ENCODE measurements at places on chromosomes 11 and 22.

DNA sequence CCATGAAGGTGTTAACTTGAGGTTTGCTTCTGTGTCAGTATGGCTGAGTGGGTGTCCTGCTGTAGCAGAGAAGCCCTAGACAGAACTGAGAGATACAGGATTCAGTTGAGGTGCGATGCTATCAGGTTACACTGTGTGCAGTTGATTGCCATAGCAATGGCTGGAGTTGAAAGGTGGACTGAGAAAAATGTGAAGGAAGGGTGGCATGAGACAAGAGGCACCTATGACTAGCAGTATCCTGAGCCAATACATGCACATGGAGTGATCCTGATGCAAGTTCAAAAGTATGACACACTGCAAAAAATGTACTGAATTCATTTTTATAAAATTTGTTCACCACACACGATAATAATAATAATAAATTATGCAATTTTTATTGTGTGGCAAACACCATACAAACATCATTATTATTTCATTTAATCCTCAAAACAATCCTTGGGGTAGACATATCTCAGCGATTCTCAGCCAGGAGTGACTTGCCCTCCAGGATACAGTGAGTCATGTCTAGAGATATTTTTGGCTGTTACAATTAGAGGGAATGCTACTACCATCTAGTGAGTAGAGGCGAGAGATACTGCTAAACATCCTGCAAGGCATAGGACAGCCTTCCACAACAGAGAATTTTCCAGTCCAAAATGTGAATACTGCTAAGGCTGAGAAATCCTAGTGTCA, 3.9 kb upstream of the PIWIL4 start:
- DNase-seq, result no peak

GRCh38 chr22:47188261-47189055, 426.0 kb downstream of the TBC1D22A start:
- DNase-seq, result no peak

- DNase-seq, result no peak
These were observed 21.7 kb upstream of the TNRC6B start for GRCh38 chr22:40156001-40156516.

- no peak for DNase-seq
These were observed 20.0 kb downstream of the PATE3 start for GRCh38 chr11:125807909-125808308.

GRCh38 chr11:26127336-26127735, 204.6 kb upstream of the ANO3 start:
- DNase-seq, result no peak

DNA sequence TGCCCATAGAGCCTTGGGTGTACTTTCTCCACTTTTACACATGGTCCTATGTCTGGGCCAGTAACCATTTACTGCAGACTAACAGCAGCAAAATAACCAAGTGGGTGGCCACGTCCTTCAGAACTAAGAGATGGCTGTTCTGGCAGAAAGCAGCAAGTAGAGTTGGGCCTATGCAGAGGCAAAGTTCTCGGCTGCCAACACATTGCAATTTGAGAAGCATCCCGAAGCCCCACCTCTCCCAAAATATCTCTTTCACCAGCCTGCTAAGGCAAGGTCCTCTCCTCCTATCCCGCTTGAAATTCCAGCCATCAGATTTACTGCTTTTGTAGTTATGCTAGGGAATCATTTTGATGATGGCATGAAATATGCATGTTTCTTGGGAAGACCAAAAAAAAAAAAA, 118.5 kb upstream of the APOA1 start:
- DNase-seq, result no peak

DNA sequence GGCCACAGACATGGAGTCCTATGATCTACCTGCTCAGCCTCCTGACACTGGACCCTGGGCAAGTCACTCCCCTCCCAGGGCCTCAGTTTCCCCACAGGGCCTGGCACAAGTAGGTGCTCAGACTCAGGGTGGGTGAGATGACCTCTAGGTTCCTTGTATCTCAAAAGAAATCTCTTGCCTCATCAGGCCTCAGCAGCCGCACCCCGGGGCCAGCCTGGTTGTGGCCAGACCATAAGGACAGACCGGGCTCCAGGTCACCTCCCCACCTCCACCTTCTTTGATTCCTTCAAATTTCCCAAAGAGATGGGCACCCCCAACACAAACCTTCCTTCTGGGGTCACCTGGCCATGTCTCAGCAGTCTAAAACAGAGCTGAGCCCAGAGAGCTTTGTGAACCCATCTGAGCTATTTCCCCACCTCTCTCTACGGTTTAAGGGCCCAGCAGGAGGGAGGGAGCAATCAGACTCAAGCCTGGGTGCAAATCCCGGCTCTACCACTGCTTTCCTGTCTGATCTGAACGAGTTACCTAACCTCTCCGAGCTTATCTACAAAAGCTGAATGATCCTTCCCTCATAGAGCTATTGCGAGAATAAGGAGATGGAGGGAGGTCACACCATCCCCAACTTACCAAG, 2.5 kb upstream of the APOL4 start:
- no peak for DNase-seq

DNA sequence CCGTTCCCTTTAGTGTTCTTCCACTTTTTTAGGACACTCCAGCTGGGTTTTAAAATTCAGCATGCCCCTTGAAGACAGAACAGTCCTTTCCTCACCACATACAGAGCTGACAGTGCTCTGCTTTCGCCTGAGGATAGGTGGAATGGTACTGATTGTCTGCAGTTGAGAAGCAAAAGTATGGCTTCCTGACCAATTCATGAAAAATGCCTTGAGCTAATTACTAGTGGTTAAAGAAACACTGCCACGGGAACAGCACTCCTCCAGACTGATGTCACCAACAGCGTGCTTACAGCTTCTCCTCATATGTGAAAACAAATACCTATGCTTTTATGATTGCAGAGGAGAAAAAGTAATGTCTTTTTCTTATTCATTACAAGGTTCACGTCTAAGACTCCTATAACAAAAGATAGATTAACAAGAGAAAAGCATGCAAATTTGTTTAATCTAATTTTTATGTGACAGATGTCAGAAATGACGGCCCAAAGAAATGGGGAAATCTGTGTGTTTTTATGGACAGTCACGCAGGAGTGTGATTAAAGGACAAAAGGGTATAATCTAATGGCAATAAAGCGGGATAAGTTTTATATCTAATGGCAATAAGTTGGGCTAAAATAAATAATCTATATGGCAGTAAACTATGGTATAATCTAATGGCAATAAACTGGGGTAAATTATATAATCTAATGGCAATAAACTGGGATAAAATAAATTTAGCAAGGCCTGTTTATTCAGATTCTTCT, 123.4 kb upstream of the ARHGAP42 start:
- DNase-seq, result no peak

- no peak for DNase-seq
These were observed 728.0 kb downstream of the DLG2 start for GRCh38 chr11:84899134-84899533.

DNA sequence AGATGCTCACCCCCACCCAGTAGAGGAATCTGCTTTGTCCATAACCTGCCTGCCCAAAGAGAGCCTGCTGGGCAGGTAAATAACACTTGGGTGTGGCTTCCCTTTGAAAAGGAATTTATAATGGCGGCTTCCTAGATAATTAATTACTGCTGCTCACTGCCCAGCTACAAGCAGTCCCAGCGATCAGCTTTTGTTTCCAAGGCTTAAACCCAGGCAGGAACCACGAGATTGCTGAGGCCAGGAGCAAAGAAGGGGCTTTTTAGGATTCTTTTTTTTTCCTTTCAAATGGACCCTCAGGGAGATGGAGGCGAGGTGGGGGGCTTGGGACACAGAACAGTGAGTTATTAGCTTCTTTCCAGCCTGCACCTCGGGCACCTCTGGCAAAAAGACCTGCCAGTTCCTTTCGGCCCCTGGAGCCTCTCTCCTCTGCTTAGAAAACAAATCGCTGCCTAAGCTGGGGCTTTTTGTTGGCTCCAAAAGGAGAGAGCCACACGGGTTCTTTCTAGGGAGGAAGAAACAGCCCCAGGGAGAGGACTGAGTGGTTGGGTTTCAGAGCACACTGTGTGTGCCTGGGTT, 107.2 kb downstream of the TSPAN18 start:
- DNase-seq, result no peak

- peak; percentile 57 for DNase-seq
These were observed 878 bp downstream of the RRAS2 start for GRCh38 chr11:14357881-14358728.

GRCh38 chr11:94924612-94925011, 48.7 kb downstream of the CWC15 start:
- DNase-seq, result peak; percentile 57

DNA sequence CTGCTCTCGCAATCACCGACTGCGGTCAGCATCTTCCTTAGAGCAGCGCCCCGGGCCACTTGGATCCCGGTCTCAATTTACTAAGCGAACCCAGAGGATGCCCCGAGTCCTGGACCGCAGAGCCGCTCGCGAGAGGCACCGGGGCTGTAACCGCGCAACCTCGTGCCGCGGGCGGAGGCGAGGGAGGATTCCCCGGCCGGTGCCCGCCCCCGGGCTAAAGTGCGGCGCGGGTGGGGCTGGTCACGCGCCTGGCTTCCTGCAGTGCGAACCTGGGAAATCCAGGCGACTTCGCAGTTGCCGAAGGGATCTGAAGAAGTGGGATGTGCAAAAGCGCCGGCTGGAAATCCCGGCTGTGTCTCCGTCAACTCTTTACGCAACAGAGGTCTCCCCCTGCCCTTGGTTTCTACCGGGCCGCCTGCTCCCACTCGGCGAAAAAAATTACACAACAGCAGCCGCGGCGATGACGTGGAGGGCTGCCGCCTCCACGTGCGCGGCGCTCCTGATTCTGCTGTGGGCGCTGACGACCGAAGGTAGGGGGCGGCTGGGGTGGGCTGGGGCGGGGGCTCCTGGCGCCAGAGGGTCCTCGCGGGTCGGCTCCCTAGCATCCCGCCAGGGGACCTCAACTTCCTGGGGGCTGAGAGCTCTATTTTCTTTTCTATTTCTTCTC, at the start of gene NCR3LG1:
Gene NCR3LG1 (plus strand): TSS at position 291 of the 667 bp plus-strand sequence. CDS start 170 bp downstream, at position 461.
- DNase-seq, result peak; percentile 52

DNA sequence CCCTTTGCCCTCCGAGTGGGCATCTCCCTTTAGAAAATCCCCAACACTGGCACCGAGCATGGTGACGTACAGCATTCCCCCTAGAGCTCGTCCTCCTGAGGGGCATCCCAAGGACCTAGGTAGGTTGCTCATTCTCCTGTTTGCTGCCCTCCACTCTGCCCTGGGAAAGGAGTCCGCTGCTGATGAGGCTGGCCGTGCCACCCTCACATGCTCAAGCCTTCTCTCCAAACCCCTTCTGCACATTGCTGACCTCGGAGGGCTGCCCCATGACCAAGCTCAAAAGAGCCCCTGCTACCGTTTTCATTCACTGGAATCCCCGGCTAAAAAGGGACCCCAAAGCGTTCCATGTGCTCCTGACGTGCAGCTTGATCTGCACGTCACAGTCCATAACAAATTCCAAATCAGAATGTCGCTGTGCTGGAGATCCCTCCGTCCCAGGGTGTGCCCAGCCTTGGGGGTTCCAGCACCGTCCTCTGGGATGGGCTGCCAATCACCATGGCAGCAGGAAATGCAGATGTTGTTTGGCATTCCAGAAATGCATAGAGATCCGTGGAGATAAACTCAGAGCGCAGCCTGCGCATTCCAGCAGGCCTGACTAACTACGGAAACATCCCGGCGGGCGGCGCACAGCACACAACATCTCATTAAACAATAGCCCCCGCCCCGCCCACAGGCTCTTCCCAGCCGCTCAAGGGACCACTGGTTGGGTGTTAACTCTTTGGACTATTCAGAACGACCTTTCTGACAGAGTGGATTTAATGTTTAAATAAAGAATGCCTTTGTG, 26.3 kb upstream of the GNB1L start:
- no peak for DNase-seq

All from naive thymus-derived CD4-positive, alpha-beta T cell (primary cell).